ENCODE measurements at places on chromosomes 7 and 10. TPM values are rescaled to one million over a fixed set of nuclear protein-coding genes. Genes with fewer than 3 reads are reported as not detected.

- no peak for DNase-seq
Measured at GRCh38 chr10:53537508-53537907, 764.9 kb upstream of the MBL2 start.

Gene LIPJ
- total RNA-seq, result 0.15 TPM

GRCh38 chr10:73635781-73636180 is 5.5 kb downstream of the MYOZ1 start:
- DNase-seq, result no peak

- no peak for DNase-seq
Measured at GRCh38 chr10:55460008-55460407, 659.0 kb upstream of the PCDH15 start.

All from left colon (tissue), 2 donors.